ENCODE measurements at places on chromosomes 13 and 19. TPM values are rescaled to one million over a fixed set of nuclear protein-coding genes. Genes with fewer than 3 reads are reported as not detected.

The ICAM4 gene
- 0.66 TPM for total RNA-seq

The CRTC1 gene
- 5.6 TPM for total RNA-seq

The PLVAP gene
- total RNA-seq = not detected

The ZNF304 gene
- 6.5 TPM for total RNA-seq

The VAV1 gene
- 81.5 TPM for total RNA-seq

The CRLF1 gene
- total RNA-seq = not detected

The TNFSF13B gene
- 6.6 TPM for total RNA-seq
